ENCODE measurements at places on chromosomes 7 and 10.
A peak's percentile ranks its signal among the peaks of the same experiment; 100 is the strongest.

DNA sequence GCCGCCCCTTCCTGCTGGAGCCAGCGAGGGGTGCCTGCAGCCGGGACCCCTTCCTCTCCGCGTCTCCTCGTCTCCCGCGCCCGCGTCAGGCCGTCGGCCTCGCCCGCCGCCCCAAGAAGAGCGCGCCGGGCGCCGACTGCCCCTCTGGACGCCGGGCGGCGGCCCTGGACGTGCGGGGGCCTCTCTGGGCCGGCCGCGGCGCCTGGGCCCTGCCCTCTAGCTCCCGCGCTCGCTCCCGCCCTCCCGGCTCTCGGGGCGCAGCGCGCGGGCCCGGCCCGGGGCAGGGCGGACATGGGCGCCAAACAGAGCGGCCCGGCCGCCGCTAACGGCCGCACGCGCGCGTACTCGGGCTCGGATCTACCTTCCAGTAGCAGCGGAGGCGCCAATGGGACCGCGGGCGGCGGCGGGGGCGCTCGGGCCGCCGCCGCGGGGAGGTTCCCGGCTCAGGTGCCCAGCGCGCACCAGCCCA is 704 bp downstream of the ZNRF2 start:
- DNase-seq = no peak

- no peak for DNase-seq
Observed at GRCh38 chr10:110825508-110825907, 46.2 kb upstream of the PDCD4 start.

DNA sequence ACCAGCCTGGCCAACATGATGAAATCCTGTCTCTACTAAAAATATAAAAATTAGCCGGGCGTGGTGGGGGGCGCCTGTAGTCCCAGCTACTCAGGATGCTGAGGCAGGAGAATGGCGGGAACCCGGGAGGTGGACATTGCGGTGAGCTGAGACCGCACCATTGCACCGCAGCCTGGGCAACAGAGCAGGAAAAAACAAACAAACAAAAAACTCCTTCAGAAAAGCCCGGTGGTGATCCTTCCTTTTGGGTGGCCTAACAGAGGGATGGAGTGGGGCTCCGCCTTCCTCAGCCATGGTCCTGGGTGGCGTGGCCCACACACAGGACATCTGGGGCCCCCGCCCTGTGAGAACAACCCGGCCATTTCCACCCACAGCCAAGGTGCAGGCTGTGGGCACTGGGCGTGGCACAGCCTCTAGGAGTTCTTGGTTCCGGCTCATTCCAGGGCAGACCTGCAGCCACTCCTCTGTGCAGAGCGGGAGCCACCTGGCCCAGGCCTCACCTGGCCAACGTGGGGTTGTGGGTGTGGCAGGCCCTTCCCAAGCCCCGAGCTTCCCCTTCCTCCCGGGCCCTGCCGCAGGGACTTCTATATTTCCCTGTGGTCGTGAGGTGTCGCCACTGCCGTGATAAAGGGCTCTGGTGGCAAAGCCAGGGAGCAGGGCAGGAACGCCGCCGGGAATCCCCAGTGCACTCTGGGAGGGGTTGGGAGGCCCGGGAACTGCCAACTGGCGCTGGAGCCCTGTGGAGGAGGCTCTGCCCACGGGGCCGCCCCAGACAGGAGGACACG is 37.6 kb downstream of the GET4 start:
- DNase-seq = no peak

DNA sequence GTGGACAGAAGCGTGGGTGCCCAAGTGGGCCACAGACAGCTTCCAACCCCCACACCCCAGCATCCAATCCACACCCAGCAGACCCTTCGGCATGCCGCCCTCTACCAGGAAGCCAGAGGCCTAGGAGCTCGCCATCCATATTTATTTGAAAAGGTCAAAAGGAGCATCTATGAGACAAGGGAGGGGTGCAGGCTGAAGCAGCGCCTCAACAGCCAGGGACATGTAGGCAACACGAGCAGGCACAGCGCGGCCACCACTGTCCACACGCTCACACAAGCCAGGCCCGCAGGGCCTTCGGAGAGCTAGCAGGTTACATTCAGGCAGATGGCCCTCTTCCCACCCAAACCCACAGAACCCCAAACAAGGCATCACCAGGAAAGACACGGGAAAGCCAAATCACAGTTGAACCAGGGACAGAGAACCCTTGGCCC is 34.6 kb downstream of the PSAP start:
- no peak for DNase-seq

DNA sequence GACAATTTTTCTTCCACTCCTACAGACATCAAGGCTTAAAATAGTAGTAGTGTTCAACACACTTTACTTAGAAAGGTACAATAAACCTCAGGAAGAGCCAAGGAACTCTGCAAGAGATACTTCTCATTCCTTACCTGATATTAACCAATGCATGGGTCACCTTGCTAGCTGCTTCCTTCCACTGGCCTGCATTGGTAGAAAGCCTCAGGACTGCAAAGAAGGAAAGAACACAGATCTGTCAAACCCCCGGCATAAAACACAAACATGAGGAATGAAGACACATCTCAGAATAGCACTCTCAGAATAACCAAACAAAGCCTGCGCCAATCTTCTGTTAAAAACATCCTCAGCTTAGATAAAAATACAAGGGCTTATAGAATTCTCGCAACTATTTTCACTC is 96.1 kb upstream of the KCNIP2 start:
- DNase-seq = peak; percentile 12

- no peak for DNase-seq
Observed at GRCh38 chr10:131933696-131934086, 32.9 kb downstream of the PPP2R2D start.

- no peak for DNase-seq
Observed at GRCh38 chr7:138882249-138882648, 84.3 kb upstream of the ATP6V0A4 start.

DNA sequence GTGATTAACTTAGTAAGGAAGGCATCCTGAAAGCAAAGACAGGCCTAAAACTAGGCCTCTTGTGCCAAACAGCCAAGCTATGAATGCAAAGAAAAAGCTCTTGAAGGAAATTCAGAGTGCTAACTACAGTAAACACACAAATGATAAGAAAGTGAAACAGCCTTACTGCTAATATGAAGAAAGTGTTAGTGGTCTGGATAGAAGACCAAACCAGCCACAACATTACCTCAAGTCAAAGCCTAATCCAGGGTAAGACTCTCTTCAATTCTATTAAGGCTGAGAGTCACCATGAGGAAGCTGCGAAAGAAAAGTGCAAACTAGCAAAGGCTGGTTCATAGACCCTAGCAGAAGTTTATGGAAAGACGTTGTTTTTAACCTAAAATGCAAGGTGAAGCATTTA is 66.0 kb downstream of the IPMK start:
- DNase-seq = no peak

GRCh38 chr7:1015196-1016121 is 28.9 kb upstream of the GPR146 start:
- DNase-seq = no peak

DNA sequence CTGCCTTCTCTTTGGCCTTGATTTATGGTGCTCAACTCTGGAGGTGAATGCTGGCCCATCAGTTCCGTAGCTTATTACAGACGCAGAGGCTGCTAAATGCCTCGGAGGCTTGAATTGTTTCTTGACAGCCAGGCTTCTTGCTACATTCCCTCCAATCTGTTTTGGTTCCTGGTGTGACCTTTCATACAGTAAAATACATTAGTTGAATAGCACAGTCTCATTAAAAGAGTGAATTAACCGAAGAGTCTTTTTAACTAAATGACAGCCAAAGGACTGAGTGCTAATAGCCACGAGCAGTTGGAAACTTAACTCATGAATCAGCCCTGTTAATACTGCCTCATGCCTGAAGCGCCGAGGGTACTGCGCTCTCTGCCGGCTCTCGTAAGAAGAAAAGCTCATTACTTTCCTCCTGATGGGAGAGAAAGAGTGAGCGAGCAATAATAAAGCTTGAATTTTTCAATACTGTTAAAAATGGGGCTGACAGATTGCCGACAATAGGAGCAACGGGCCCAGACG is 236.4 kb upstream of the GPR26 start:
- no peak for DNase-seq

- DNase-seq = peak; percentile 48
Observed at GRCh38 chr7:133688483-133689239, 435.8 kb downstream of the EXOC4 start.

DNA sequence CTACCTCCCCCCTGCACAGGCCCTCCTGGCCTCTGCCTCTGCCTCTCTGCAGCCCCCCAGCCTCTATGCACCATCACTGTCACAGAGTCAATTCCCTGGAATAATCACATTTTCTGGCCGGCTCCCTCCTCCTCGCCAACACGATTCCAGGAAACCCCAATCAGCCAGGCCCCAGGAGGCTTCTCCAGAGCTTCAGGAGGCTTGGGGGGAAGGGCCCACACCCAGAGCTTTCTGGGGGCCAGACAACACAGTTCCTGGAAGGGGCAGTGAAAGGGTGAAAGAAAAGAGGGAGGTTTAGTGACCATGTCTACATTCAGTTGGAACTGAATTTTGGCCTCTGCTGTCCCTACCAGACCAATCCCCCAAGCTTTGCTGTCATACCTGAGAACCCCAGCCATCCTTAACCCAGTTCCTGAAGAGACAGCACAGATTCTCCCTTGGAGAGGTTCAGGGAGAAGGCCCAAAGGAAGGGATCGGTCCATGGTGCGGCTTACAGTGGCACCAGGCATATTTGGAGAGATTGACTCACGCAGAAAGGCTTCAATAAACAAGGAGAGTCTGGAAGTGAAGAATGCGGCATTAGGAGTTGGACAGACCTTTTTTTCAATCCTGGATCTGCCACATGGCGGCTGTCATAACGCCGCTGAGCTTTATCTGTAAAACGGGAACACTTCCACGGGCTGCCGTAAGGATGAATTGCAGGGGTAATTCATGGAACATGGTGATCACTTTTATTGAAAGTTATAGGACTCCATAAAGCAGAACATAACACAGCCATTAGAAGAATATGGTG is 89.0 kb downstream of the NEURL1 start:
- DNase-seq = no peak

DNA sequence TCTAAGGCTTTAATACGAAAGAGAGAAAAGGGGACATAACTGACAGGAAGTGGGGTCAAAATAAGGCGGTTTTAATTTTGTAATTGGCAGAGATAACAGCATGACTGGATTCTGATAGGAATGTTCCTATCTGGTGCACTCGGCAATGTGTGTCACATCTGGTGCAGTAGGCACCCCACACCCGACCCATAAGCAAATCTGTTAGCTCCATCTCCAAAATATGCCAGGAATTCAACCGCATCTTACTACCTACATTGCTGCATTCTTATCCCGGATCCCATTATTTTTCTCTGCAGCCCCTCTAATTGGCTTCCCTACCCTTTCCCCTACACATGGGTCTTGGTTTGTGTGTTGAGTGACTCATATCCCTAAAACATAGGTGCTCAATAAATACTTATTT is 19.1 kb upstream of the GALNT11 start:
- DNase-seq = no peak

- peak; percentile 47 for DNase-seq
Observed at GRCh38 chr10:69716711-69717560, 84.8 kb upstream of the COL13A1 start.

DNA sequence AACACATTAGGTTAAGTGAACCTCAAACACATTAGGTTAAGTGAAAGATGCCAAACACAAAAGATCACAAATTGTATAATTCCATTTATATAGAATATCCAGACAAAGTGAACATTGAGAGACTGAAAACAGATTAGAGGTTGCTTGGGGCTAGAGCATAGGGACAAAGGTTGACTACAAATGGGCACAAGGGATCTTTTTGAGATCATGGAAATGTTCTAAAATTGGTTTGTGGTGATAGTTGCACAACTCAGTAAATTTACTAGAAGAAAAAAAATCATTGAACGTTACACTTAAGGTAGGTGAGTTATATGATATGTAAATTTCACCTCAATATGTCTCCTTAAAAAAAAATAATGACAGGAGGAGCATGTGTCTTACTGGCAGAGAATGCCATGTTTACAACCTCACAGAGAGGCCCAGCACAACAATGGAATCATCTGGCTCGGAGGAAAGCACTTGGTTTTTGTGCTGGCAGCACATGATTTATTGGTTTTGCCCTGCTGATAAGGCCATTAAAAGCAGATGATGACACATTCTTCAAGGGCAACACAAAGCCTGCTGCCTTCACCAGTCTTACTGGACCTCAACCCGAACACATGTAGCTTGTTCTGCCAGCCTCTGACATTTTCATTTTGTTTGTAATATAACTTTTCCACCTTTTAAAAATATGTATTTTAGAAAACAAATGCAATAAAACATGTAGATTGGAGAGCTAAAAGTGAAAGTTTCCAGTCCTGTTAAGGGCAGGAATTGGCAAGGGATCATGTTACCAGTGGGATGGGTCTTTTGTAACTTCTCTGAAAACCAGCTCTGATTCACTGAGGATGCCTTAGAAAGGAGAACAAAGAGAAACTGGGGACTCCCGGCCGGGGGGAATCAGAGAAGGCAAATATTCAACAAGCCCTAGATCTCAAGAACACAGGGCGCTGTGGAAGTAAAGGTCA is 11.9 kb upstream of the LMOD2 start:
- peak; percentile 80 for DNase-seq

- DNase-seq = no peak
Observed at GRCh38 chr7:69780379-69780778, 182.1 kb downstream of the AUTS2 start.

GRCh38 chr7:47392241-47392759 is 189.6 kb downstream of the TNS3 start:
- DNase-seq = peak; percentile 62

- DNase-seq = peak; percentile 73
Observed at GRCh38 chr10:69874449-69874848, 72.7 kb downstream of the COL13A1 start.

DNA sequence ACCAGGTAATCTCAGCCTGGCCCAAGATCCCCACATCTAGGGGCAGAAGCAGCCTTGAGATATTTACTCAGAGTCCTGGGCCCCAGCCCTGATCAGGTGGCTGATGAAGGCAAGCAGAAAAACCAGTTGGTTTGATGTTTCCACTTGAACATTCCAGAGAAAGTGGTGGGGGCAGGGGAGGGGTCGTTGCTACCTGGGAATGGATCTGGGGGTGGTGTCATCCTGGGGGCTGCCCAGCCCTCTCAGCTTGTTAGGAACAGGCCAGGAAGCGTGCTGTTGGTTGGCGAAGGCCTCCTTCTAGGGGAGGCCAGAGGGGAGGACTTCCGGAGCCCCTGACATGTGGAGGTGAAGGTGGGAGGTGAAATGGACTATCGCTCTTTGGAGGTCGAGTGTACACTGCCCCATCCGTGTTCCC is 3.7 kb upstream of the ABHD11 start:
- no peak for DNase-seq

- DNase-seq = no peak
Observed at GRCh38 chr10:488081-488932, 201.2 kb downstream of the DIP2C start.

GRCh38 chr7:23055582-23056178 is 41.8 kb upstream of the HYCC1 start:
- peak; percentile 81 for DNase-seq
